ENCODE measurements at places on chromosomes 5 and 9.

DNA sequence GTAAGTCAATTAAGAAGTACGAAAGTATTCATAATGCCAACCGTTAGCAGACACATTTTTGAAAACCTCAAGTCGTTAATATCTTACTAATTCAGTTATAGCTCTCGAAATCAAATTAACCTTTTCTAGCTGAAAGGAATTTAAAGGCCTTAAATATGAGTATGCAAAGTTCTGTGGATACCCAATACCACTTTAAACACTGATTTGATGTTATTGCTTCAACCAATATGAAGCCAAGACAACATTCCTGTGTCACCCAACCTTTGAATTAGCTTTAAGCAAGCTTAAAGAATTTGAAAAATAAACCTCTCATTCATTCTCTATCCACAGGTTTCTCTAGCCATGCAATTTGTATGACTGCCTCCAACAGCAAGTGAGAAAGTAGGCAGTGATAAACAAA is 204.5 kb downstream of the MCTP1 start:
- no peak for DNase-seq

- DNase-seq = no peak
Observed at GRCh38 chr9:15403155-15403554, 19.5 kb upstream of the SNAPC3 start.

- DNase-seq = peak; percentile 11
Observed at GRCh38 chr5:147578228-147579024, 68.6 kb upstream of the DPYSL3 start.

GRCh38 chr9:37961351-37961750 is 57.4 kb upstream of the SLC25A51 start:
- DNase-seq = no peak

GRCh38 chr5:109063223-109063622 is 315.5 kb downstream of the FER start:
- no peak for DNase-seq

DNA sequence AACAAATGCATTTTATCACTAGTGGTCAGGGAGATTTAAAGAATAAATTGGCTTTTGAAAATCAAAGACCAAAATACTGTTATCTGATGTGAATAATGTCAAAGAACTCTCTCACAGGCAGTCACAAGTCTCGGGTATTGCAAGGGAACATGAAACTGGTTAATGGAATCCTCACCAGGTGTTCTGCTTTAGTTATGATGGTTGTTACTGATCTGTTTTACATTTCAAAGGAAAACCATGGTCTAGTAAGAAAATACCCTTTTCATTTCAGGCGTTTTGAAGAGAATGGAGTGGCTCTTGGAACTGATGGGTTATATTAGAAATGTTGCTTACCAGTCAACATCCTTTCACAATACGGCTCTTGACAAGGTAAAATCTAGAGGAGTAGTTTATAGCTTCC is 43.4 kb downstream of the HACD4 start:
- no peak for DNase-seq

- DNase-seq = no peak
Observed at GRCh38 chr9:110188991-110189390, 19.0 kb downstream of the C9orf152 start.

- DNase-seq = no peak
Observed at GRCh38 chr9:112360047-112360804, 19.7 kb upstream of the HSDL2 start.

DNA sequence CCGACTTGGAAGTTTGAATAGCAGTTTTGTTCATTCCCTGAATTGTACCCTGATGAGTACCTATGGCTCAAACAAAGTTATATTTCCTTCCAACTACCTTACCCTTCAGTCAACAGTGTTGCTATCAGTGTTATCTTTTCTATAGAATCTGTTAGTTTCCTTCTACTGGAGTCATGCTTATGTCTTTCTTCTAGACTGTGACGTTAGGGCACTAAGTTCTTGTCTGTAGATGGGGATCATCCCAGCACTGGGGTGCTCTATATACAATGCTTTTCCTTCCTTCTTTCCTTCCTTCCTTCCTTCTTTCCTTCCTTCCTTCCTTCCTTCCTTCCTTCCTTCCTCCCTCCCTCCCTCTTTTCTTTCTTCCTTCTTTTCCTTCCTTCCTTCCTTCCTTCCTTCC is 973.0 kb downstream of the CDH12 start:
- no peak for DNase-seq

- DNase-seq = no peak
Observed at GRCh38 chr5:24644761-24645160, at the start of gene CDH10. Gene CDH10, minus strand, starts transcription at chr5:24644978. Its CDS starts 51,488 bp downstream, at chr5:24593490.

GRCh38 chr9:126417043-126417442 is 90.4 kb downstream of the MVB12B start:
- DNase-seq = peak; percentile 79

GRCh38 chr9:131640438-131641137 is 95.3 kb downstream of the PRRT1B start:
- DNase-seq = no peak

GRCh38 chr5:119269061-119269944 is 86.5 kb upstream of the TNFAIP8 start:
- no peak for DNase-seq

DNA sequence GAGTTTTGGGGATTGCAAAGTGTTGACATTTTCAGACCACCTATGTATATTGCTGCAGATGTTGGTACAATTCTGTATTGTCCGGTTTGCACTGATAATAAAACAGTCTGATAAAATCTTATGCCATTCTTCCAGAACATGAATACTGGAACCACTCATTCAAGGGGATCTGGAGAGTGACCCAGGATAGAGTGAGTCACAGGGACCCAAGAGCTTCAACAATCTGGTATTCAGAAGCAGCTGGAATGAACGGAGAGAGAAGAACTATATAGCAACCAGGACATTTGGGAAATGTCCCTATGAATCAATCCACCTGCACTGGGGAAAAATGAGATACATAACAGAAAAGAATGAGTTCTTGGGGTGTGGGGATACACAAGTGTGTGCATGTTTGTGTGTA is 73.3 kb downstream of the SH3TC2 start:
- DNase-seq = no peak

- DNase-seq = no peak
Observed at GRCh38 chr5:176887252-176887849, 11.8 kb downstream of the HK3 start.

DNA sequence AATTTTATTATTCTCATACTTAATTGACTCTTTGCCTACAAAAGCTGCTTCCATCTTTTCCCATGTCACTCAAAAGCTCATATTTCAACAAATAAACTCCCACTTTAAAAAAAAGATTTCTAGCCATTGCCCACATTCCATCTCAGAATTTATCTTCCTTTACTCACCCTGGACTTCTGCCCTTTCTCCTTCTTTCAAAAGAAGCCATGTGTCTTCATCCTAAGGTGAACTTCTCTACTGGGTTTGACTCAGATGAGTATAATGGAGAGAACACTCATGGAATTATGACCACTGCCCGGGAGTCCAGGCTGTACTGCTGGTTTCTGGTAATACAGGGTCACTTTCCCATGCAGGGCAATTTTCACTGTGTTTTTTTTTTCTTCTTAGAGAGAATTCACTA is 548.5 kb upstream of the ZNF462 start:
- DNase-seq = no peak

GRCh38 chr5:137264041-137264440 is 235.1 kb downstream of the SPOCK1 start:
- DNase-seq = no peak

DNA sequence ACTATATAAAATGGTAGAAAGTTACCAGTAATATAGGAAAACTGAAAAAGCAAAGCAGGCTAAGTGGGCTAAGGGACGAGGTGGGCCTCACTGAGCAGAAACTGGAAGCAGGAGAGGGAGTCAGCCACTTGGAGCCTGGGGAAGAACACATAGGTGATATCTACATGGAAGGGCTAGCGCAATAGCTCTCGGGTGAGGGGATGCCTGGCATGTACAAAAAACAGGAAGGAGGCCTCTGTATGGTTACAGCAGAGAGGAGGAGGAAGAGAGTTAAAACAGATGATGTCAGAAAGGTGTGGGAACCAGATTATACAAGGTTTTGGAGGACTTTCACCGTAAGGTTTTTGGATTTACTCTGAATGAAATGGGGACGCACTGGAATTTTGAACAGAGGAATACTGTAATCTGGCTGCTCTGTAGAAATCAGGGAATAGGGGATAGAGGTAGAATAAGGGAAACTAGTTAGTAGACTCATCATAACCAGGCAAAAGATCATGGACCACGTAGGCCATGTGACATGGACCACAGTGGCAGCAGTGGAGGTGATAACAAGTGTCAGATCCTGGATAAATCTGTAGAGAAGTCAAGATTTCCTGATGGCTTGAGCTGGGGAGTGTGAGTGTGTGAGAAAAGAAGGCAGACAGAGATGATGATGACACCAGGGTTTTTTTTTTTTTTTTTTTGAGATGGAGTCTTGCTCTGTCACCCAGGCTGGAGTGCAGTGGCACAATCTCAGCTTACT is 52.5 kb downstream of the FNBP1 start:
- no peak for DNase-seq

- no peak for DNase-seq
Observed at GRCh38 chr9:126114850-126115460, 211.7 kb upstream of the MVB12B start.

- DNase-seq = no peak
Observed at GRCh38 chr5:138666226-138666742, 86.9 kb upstream of the CTNNA1 start.

DNA sequence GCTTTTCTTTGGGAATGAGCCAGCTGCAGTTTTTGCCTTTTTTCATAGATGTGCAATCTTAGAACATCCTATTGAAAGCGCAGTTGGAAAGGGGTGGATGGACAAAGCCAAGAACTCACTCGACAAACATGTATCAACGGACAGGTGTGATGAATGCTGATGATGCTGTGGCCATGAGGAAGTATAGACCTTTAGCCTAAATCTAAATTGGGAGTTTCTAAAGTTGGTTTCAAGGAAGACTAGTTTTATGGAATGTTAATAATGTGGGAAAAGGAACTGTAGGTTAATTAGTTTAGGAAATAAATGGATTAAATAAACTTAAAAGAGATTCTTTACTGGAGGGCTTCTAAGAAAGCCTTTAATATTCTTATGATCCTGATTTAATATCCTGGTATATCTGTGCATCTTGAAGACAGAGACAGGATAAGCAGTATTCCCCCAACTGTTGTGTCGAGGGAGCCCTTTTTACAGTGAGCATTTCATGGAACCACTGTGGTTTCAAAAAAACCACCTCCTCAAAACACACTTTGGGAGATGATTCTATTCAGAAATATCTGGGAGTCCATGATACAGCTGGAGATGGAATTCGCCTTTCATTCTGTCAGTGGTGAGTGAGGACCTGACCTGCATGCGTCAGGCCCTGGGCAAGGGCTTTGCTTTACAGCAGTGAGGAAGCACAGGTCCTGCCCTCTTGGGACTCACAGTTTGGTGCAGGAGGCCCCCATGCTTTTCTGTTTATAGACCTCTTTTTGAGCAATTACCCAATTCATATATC is 82.6 kb downstream of the AOPEP start:
- no peak for DNase-seq

DNA sequence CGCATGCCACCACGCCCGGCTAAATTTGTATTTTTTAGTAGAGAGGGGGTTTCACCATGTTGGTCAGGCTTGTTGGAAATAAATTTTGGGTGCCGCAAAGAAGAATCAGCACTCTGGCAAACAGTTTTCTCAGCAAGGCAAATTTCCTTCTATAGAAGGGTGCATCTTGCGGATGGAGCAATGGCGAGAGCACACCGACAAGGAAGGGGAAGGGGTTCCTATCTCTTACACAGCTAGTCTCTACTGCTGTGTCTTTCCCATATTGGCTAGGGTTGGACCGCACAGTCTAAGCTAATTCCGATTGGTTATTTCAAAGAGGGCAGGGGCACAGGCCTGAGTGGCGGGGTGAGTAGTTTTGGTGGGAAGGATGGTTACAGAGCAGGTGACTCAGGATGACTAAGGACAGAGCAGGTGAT is 707 bp downstream of the GTF3C5 start:
- no peak for DNase-seq
